ENCODE measurements at places on chromosomes 16 and 17.

DNA sequence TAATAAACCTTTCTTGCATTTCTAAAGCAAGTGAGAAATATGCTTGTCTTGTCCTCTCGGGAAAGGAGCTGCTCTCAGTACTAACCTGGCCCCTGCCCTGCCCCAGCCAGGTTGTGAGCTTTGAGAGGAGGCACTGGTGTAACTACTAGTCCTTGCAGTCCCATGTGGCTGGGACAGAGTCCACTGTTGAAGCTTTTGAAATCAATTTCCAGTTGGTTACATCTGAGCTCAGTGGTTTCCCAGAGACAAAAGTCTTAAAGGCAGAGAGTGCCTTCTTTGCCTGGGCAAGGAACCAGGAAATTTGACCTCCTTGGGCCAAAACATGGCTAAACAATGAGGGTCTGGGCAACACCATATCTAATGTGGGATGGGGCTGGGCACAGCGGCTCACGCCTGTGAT, 48.7 kb downstream of the GSG1L start:
- DNase-seq: no peak

GRCh38 chr16:27154705-27155521, 48.4 kb upstream of the KDM8 start:
- DNase-seq: peak; percentile 52

GRCh38 chr16:22614271-22614947, 103.7 kb downstream of the NPIPB5 start:
- no peak for DNase-seq

DNA sequence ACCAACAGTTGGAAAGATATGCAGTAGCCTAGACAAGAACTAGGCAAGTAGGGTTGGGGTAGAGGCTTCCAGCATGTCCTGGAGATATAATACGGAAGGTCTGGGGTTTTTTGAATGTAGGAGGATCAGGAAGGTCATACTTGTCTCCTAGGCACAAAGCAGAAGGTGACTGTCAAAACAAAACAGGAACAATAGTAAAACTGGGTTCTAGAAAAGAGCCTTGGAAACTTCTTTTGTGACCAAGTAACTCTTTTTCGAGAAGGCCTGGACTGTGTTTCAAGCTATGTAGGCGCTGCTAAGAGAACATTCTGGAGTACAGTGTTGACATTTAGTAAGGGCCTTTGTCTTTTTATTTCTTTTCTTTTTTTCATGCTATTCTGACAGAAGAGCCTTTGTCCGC, 26.9 kb upstream of the TENT4B start:
- no peak for DNase-seq

GRCh38 chr16:31411024-31411844, 16.9 kb downstream of the COX6A2 start:
- DNase-seq: peak; percentile 52

GRCh38 chr16:53112015-53112414, 57.2 kb downstream of the CHD9 start:
- DNase-seq: no peak

DNA sequence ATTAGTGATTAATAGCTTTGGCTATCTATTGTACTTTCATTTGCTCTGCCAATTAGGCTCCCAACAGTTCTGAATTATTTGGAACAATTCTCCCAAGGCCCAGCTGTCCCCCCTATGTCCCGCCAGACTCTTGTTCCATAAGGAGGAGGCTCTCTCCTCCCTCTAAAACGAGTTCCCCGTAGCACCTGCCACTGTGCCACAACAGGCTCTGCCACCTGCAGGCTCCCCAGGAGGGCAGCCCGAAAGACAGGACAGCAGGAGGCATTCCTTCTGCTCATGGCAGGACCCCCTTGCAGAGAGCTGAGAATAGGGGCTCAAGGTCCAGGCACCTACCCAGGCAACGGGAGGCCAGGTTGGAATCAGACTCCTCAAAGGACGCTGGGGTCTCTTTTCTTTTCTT, 9.0 kb downstream of the PITPNM3 start:
- DNase-seq: no peak

- DNase-seq: no peak
These were observed 6.0 kb downstream of the NDEL1 start for GRCh38 chr17:8441690-8442089.

DNA sequence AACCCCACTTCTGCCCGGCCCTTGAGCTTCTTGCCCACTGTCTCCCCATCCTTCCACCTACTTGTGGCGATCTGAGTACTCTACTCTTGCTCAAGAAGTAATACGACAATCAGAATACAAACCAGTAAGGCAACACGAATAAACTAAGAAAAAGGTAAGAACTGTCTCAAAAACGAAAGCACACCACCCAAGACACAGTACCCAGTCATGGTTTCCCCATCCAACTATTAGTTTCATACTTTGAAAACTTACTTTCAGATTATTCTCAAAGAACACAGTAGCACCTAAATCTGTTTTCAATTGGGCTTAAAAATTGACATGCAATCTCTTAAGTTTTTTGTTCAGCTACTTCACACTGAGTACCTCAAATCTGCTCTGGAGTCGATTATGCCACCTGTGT, 13.9 kb downstream of the GINS2 start:
- DNase-seq: no peak

DNA sequence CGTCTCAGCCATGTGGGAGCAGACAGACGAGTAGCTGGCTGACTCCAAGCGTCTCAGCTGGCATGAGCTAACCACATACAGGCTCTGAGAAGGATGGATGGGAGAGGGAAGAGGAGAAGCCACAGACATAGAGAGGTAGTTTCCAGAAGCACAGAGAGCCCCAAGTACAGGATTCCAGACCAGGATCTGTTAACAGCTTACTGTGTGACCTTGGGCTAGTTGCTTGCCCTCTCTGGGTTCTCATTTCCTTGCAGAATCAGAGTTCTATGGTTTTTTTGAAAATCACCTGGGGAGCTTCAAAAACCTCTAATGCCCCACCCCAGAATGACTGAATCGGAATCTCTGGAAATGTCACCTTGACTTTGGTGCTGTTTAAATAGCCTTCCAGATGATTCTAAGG, 60.2 kb downstream of the ABCC6 start:
- DNase-seq: no peak

DNA sequence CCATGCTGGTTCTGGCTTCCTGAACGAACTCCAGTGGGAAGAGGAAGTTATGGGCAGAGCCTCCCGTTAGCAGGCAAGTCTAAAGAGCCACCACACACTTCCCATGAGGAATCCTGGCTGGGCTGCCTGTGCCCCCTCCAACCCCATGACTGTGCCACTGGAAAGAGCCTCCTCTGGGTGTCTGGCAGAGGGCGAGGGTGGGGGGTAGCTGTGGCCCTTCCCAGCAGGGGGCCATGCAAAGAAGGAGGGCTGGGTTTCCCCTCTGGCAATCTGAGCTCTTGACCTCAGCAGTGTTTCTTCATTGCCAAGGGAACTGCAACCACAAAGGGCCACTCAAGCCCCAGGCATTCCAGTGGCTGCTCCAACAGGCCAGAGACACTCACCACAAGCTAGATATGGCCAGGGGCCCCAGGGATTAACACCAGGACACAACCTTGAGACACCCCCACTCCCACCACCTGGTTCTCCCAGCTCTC, 1.7 kb upstream of the RRAD start:
- peak; percentile 96 for DNase-seq

- DNase-seq: no peak
These were observed 4.9 kb downstream of the CACNA1H start for GRCh38 chr16:1157639-1158455.

- DNase-seq: peak; percentile 61
These were observed 141.1 kb downstream of the RGS9 start for GRCh38 chr17:65278050-65278819.

DNA sequence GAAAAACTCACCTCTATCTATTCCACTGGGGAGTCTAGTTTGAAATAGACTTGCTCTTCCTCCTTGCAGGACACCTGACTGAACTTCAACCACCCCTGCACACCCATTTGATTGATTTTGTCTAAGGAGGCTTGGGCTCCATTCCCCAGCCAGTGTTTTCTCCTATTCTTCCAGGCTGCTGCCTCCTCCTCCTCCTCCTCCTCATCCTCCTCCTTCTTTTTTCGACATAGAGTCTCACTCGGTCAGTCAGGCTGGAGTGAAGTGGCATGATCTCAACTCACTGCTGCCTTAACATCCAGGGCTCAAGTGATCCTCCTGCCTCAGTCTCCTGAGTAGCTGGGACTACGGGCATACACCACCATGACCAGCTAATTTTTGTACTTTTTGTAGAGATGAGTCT, 1.8 kb upstream of the DLX4 start:
- no peak for DNase-seq

- no peak for DNase-seq
These were observed 213.7 kb downstream of the COPRS start for GRCh38 chr17:31645351-31645750.

GRCh38 chr17:4877089-4877488, 22.2 kb upstream of the C17orf107 start:
- no peak for DNase-seq

DNA sequence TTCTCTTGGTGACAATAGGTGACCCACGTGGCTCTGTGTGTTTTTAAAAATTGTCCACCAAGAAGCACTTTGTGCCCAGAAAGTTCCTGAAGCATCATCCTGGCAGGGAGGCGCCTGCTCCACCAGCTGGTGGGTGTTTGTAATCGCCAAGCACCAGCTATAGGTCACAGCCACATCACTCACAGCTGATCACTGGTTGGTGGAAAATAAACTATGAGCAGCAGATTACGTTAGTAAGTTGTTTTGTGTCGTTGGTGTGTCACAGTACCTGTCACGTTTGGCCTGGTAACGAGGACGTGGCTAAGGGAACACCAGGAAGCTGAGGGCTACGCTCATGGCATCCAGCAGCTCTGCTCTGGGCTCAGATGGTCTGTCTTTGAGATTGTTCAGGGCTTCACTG, 10.1 kb downstream of the MRM3 start:
- no peak for DNase-seq

GRCh38 chr17:28725166-28725659, 820 bp downstream of the TLCD1 start:
- peak; percentile 81 for DNase-seq

- no peak for DNase-seq
These were observed 33.1 kb downstream of the LMF1 start for GRCh38 chr16:937723-938122.

GRCh38 chr16:12461201-12461600, 342.5 kb downstream of the CPPED1 start:
- DNase-seq: no peak

DNA sequence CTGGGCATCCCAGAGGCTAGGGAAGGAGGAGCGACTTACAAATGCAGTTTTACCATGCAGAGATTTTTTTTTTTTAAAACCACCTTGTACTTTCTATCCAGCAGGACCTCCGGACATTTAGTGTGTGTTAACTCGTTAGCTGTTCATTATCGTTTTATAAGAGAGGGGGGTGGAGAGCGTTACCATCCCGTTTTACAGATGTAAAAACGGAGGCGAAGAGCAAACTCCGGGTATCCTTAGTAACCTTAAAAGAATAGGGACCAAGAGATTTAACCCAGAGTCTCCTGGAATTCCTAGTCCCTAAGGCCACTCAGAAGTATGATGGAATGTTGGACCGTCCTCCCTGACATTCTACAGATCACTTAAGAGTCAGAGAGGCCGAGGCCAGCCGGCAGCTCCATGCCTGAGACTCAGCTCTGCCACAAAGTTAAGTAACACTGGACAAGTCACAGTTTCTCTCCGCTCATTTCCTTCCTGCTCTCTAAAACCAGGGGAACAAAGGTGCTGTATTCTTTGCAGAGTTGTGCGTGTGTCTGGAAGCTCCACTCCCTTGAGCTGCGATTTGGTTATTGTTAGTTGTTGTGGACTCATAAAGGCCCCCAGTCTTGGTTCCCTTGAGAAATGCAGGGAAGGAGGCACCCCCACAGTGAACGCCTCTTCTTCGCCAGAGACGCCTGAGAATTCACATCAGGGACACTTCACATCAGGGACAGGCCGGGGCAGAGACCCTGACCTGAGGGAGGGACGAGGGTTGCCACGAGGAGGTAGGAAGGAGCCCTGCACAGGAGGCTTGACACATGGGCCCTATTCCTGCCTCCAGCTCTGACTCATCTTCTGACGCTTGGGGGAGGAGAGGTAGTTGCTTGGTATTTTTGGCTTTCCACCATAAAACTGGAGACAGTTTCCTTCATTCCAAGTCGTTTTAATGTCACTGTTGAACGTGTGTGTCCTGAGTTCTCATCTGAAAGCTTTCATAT, 1.2 kb downstream of the DUSP14 start:
- DNase-seq: peak; percentile 81
